Activated CD8-positive, alpha-beta memory T cell treated with anti-CD3 and anti-CD28 coated beads for 4 hours (primary cell): ENCODE measurements at places on chromosomes 3 and 15.

DNA sequence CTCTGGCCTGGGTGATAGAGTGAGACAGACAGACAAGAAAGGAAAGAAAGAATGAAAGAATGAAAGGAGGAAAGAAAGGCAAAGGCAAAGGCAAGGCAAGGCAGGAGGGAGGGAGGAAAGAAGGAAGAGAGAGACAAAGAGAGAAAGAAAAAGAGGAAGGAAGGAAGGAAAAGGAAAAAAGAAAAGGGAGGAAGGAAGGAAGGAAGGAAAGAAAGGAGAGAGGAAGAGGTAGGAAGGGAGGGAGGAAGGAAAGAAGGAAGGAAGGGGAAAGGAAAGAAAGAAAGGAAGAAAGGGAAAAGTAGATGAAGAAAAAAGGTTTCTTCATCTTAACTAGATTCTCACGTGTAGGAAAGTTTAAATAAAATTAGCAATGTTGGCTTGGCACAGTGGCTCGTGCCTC is 142.2 kb downstream of the GREM1 start:
- DNase-seq = no peak

DNA sequence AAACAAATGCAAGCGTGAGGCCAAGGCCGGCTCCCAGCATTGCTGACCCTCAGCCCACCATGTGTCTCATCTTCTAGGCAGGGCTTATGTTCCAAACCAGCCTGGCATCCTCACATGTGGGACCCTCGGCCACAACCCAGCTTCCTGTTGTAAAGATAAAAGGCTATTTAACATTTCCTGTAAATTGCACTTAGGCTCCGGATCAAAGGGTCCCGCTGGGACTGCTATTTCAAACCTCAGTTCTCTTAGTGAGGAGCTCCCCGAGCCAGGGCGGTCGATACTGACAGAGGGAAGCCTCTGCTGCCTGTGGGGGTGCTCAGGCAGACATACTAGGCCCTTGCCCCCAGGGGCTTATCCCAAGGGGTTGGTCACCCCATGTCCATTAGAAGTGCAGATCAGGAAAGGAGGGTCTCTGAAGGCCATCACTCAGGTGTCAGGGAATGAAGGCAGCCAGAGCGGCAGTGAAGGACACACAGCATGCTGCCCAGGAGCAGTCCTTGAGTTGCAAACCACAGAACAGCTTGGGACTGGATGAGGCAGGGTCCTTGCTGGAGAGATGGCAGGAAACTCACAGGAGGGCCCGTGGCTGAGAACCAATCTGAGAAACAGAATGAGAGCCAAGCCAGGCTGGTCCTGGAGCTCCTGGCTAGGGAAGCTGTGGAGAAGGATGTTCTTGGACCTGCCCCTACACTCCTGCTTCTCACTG is 239.9 kb downstream of the TLE3 start:
- no peak for DNase-seq

GRCh38 chr3:143483214-143483613 is 363.6 kb downstream of the CHST2 start:
- DNase-seq = no peak

DNA sequence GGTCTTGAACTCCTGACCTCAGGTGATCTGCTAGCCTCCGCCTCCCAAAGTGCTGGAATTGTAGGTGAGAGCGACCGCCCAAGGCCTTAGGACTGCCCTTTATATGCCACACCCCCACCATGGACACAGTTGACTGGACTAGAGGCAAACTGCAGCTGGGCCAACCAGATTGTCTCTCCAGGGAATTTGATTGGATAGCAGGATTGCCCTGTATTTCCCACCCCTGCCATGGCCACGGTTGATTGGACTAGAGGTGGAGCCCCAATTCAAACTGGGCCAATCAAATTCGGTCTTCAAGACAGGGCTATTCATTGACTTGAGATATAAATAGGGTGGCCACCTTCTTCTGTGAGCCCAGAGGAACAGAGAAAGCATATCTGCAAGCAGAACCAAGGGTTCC is 6.9 kb upstream of the CLPX start:
- no peak for DNase-seq

- no peak for DNase-seq
Measured at GRCh38 chr3:149965278-149965677, 5.4 kb downstream of the PFN2 start.

DNA sequence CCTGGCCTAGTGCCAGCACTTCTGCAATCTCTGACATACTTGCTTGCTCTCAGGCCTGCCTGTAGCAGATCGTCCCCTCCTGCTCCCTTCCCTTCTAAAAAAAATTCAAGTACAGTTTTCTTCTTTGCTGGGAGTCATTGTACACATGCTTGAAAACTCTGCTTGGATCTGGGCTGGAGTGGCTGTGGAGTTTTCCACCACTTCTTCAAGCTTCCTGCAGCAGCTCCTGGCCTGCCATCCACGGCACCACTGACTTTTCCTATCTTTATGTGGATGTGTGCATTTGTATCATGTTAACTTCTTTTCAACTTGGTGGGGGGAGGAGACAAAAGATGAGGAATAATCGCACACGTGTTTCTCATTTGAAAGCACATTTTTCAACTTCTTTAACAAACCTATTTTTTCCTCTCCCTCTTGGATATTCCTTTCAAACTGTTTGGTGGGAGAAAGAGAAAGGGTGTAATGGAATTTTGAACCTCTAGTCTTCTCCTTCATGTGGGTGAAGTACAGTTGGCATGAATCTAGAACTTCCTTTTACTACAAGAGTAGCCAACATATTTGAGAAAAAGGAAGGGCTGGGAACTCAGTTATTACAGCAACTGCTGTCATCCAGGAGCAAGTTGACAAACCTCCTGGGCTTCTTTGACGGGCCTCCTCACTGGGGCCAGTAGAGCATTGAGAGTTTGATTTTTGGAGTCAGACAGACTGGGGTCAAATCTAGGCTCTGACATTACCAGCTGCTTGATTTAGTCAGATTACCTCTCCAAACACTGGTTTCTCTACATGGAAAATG is 61.2 kb upstream of the LRTM1 start:
- no peak for DNase-seq

GRCh38 chr3:191254098-191254873 is 55.2 kb downstream of the OSTN start:
- no peak for DNase-seq

GRCh38 chr3:44050101-44050500 is 191.6 kb upstream of the TOPAZ1 start:
- no peak for DNase-seq

DNA sequence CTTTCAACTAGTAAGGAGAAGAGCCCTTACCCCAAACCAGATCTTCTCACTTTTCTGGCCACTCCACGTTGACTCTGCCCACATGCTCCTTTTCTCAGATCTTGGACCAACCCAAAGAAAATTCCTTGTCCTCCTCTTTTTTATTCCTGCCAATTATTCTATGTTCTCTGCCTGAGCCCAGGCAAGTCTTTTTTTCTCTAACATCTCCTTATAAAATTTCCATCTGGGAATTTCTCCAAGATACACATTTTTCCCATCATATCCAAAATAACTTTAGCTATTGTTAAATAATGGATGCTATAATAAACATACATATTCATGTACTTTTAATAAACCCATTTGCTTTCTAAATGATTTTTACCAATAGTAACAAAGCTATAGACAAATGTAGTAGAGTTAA is 726.0 kb upstream of the ZNF385D start:
- DNase-seq = no peak

GRCh38 chr3:31184261-31185061 is 290.0 kb upstream of the GADL1 start:
- DNase-seq = no peak

GRCh38 chr3:99762901-99763300 is 54.8 kb upstream of the CMSS1 start:
- DNase-seq = no peak

- no peak for DNase-seq
Measured at GRCh38 chr15:100059521-100059920, 282.3 kb downstream of the ADAMTS17 start.

DNA sequence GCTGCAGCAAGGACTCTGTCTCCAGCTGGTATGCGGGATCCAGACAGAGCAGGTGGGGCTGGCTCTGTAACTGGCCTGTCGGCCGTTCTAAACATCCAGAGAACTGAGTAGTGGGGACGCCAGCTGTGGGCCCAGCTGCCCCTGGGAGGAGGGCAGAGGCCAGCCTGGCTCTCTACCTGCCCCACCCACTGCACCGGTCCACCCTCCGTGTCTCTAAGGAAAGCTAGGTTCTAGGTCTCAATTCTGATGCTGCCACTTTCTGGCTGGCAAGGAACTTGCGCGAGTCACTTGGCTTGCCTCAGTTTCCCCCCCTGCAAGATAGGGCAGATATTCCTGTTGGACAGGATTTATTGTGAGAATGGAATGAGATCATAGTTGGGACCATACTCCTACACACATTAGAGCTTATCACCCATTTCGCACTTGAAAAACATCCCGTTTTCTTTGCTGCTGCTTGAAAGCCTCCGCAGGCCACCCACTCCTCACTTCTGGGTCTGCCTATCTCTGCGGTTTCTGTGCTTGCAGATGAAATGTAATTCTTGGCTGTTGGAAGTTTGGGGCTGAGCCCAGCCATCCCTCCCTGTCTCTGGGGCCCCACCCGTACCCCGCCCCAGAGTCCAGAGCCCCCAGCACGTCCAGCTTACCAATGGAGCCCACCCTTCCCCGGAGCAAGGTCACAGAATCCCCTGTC is 65.8 kb downstream of the IQSEC1 start:
- DNase-seq = no peak

DNA sequence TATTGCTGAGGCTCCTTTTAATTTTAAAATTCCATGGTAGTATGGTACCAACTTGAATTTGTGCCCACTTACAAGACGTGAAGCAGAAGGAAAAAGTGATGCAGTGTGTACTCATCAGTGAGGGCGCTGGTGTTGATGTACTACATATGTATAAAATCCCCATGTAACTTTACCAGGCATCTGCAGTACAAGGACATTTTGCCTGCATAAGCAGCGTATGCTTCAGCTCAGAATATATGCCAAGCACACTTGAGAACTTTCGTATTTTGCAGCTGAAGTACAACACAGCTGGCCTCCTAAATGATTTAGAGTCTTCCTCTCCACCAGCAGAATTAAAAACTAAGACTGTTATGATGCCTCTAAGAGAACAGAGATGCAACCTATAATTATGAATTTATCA is 108.9 kb downstream of the RYR3 start:
- no peak for DNase-seq

- DNase-seq = no peak
Measured at GRCh38 chr15:66884115-66884622, 181.2 kb upstream of the SMAD3 start.

DNA sequence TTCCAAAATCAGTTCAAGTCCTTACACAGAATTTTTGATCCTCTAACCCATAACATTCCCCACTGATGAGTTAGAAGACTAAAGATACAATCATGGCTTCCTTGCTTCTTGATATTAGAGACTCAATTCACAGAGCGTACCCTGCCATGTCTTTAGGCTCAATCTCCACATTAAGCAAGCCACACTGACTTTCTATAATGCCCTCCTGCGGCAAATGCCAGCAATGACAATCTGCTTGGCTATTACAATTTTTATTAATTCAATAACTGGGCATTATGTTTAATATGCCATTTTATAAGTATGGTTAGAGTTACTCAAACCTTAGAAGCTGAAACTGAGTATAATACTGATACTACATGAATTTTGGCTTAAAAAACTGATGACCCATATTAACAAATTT is 479.7 kb upstream of the NR2F2 start:
- no peak for DNase-seq

DNA sequence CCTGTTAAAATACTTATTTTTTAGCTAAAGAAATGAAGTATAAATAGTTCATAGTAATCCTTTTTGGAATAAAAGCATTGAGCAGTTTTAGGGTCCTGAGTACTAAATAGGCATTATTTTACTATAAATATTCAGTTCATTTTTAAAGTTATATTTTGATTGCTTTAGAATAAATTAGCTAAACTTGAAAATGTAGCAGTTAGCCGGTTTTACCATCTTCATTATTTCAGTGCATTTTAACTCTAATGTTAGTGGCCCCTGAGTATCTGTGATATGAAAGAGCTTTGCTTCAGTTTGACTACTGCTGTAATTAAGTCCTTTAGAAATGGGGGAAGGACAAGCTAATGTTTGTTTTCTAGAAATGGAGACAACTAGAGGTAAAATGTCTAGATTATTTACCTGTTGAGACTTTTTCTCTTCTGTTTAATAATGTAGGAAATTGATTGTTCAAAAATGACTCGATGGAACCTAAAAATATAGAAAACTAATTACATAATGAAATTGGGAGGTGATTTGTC is 3.6 kb downstream of the SMC4 start:
- no peak for DNase-seq

- no peak for DNase-seq
Measured at GRCh38 chr15:89114990-89115389, 26.7 kb downstream of the ABHD2 start.

DNA sequence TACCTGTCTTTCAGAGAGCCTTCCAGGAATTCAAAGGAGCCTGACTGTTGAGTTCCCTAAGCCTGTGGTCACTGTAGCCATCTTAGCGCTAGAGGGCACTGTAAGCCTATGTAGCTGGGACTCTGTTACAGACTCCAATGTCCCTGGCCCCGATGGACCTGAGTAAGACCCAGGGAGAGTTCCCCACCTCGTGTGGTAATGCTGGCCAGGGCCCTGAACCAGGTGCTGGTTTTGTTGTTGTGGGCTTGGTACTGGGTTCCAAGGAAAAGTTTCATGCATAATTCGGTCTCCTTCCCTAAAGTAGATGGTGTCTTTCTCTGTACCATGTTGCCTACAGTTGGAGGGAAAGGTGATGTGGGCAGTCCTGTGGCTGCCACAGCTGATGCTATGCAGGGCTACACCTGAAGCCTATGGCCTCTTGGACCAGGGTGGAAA is 32.4 kb downstream of the CDAN1 start:
- DNase-seq = peak; percentile 19

DNA sequence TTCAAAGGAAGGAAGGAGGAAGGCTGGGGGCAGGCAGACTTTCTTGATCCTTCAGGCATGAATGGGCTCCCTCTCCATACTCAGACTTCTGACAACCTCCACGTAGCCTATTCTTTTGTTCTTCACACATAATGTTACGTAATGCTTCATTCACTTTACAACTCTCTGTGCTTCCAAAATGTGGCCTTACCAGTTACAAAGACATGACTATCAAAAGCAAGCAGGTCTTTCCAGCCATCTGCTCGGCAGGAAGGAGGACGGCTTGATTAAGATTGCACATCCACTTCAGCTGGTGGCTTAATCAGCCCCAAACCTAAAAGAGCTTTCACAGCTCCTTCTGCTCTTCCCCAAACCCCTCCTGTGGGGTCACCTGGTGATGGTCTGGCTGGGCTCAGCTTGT is 263.2 kb downstream of the XXYLT1 start:
- no peak for DNase-seq

- no peak for DNase-seq
Measured at GRCh38 chr3:10423171-10423882, 82.1 kb downstream of the ATP2B2 start.

GRCh38 chr3:23968463-23969184 is 23.5 kb downstream of the NR1D2 start:
- DNase-seq = no peak

DNA sequence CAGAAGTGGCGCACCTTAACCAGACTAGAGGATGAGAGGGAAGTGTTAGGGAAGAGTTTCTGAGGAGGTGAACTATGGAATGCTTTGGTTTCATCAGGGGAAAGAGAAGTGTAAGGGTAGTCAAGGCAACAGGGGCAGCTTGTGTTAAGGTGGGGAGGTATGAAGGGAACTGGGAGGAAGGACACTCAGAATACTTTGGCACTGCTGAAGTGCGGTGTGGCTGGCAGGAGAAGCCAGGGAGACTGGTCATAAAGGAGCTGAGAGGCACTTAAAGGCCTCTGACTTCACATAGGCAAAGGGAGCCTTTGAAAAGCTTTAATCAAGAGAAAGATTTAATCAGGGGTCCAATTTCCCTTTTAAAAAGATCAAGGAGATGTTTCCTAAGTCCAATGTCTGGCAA is 129.0 kb downstream of the ERC2 start:
- no peak for DNase-seq

- DNase-seq = no peak
Measured at GRCh38 chr3:5275529-5275928, 88.0 kb downstream of the EDEM1 start.
